ENCODE measurements at places on chromosomes 11 and 22. TPM values are rescaled to one million over a fixed set of nuclear protein-coding genes. Genes with fewer than 3 reads are reported as not detected.
A peak's percentile ranks its signal among the peaks of the same experiment; 100 is the strongest.

Gene SERPING1
- 147 TPM for polyA plus RNA-seq

Gene OR5A1
- not detected for polyA plus RNA-seq

Gene FREY1
- polyA plus RNA-seq, result 0.64 TPM

Gene RFPL2
- polyA plus RNA-seq, result not detected

Gene CD44
- 28.4 TPM for polyA plus RNA-seq

Gene C11orf42
- not detected for polyA plus RNA-seq

Gene OR51A2
- not detected for polyA plus RNA-seq

Gene FGF19
- polyA plus RNA-seq, result not detected

Gene PANX2
- polyA plus RNA-seq, result 0.60 TPM

Gene DMC1
- 0.93 TPM for polyA plus RNA-seq

Gene LMF2
- 61.1 TPM for polyA plus RNA-seq

Gene RTN4RL2
- polyA plus RNA-seq, result 0.63 TPM

Gene C1QTNF5
- 4.9 TPM for polyA plus RNA-seq

GRCh38 chr11:62788991-62789390 lies 1.8 kb downstream of the TMEM179B start:
- H3K27me3 ChIP-seq, result no peaks in the 10 kb centered on the region
- DNase-seq, result no peak
- H3K36me3 ChIP-seq, result peaks cover 9% of the 10 kb centered on the region
- no peak overlapping the region for H3K27ac ChIP-seq
- H3K4me3 ChIP-seq, result no peak overlapping the region
- H3K4me1 ChIP-seq, result peaks cover 53% of the 10 kb centered on the region

DNA sequence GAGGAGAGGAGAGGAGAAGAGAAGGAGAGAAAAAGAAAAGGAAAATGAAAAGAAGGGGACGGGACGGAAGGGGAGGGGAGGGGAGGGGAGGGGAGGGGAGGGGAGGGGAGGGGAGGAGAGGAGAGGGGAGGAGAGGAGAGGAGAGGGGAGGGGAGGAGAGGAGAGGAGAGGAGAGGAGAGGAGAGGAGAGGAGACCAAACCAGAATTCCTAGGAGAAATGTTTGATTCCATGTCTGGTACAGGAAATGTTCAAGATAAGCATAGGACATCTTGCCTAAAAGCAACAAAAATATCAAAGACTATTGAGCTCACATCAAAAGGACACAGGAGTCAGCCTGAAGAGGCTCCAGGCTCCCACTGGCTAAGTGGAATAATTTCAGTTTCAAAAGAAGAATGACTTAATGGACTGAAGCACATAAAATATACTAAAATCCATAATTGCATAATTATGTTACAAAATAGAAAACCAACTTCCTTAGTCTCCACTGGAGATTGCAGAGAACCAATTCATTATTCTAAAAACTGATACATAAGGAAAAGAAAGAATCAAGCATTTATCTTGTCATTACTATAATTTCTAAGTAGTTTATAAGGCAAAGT lies 101.1 kb upstream of the APOA1 start:
- H3K36me3 ChIP-seq, result no peaks in the 10 kb centered on the region
- H3K27ac ChIP-seq, result no peak overlapping the region

- no peak overlapping the region for H3K27ac ChIP-seq
- no peak overlapping the region for H3K4me3 ChIP-seq
- H3K27me3 ChIP-seq, result no peaks in the 10 kb centered on the region
- H3K36me3 ChIP-seq, result no peaks in the 10 kb centered on the region
Observed at GRCh38 chr11:124301548-124301947, 12.2 kb downstream of the OR8D1 start.

GRCh38 chr22:36409911-36410756 lies 22.4 kb upstream of the MYH9 start:
- no peaks in the 10 kb centered on the region for H3K27me3 ChIP-seq
- peak overlapping the region; percentile 28 for H3K27ac ChIP-seq
- H3K36me3 ChIP-seq, result no peaks in the 10 kb centered on the region

- H3K4me3 ChIP-seq, result no peak overlapping the region
- DNase-seq, result no peak
- H3K36me3 ChIP-seq, result peaks cover 28% of the 10 kb centered on the region
- H3K27me3 ChIP-seq, result no peaks in the 10 kb centered on the region
- no peak overlapping the region for H3K27ac ChIP-seq
Observed at GRCh38 chr11:117160826-117161225, 16.7 kb downstream of the PAFAH1B2 start.

- no peak for DNase-seq
- H3K4me1 ChIP-seq, result no peaks in the 10 kb centered on the region
- no peaks in the 10 kb centered on the region for H3K27me3 ChIP-seq
- H3K36me3 ChIP-seq, result no peaks in the 10 kb centered on the region
Observed at GRCh38 chr22:38850941-38851849, 7.4 kb upstream of the NPTXR start.

DNA sequence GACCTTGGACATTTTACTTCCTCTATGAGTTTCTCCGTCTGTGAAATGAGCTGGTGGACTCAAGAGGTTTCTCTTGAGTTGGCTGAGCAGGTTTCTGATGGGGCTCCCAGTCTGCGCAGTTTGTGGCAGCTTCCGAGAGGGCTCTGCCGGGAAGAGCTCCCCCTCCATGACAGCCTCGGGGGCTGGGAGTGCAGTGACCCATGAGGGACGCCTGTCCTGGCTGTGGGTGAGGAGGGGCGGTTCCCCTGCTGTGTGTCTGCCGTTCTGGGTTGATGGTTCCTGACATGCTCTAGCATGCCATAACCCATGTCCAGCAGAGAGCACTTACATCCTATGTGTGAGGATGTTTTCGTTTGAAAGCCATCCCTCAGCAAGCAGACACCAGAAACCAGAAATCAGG lies 14.8 kb downstream of the CSF2RB start:
- H3K27ac ChIP-seq, result no peak overlapping the region
- H3K36me3 ChIP-seq, result no peaks in the 10 kb centered on the region
- no peak for DNase-seq
- no peak overlapping the region for H3K4me3 ChIP-seq
- H3K4me1 ChIP-seq, result no peaks in the 10 kb centered on the region

- no peak overlapping the region for H3K4me3 ChIP-seq
- no peaks in the 10 kb centered on the region for H3K36me3 ChIP-seq
- H3K27me3 ChIP-seq, result no peaks in the 10 kb centered on the region
Observed at GRCh38 chr11:2771758-2772466, 72.1 kb upstream of the KCNQ1OT1 start.

DNA sequence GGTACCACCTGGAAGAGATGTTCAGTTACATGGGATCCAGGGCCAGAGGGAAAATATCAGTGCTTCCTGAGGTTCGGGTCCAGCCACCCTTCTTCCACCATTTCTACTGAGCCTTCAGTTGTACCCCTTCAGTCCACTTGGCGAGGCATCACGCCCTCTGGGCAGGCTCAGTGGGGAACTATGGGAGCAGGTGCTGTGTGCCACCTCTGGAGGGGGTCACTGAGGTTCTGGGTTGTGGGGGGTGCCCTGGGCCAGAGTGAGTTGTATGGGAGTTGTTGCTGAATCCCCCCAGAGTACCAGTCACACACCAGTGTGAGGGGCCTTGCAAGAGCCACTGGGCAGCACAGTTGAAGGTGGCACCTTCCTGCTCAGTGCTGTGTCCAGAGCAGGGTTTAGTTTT lies 2.7 kb upstream of the SREBF2 start:
- no peak overlapping the region for H3K27ac ChIP-seq
- H3K4me1 ChIP-seq, result peaks cover 23% of the 10 kb centered on the region
- H3K36me3 ChIP-seq, result no peaks in the 10 kb centered on the region
- no peaks in the 10 kb centered on the region for H3K27me3 ChIP-seq

DNA sequence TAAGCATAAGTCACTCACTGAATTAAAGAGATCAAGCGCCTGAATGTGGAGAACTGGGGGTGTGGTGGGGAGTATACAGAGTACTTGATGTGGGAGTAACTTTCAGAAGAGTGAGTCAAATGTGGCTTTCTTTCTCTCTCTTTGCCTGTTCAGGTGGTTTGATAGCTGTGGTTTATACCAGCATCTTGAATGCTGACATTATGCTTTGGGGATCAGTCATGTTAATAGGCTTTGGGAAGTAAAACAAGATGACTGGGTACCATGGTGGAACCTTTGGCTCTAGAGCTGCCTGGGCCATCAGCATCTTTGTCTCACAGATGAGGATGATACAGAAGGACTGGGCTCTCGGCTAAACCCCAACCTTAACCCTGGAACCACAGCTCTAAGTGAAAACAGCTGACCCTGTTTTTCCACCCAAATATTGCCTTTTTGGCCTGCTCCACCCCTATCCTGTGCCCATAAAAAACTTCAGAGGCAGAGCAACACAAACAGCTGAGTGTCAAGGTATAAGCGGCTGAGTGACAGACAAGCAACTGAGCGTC lies 58.2 kb upstream of the GNAZ start:
- DNase-seq, result no peak
- no peak overlapping the region for H3K27ac ChIP-seq
- no peaks in the 10 kb centered on the region for H3K27me3 ChIP-seq
- no peaks in the 10 kb centered on the region for H3K36me3 ChIP-seq
- no peak overlapping the region for H3K4me3 ChIP-seq
- no peaks in the 10 kb centered on the region for H3K4me1 ChIP-seq

DNA sequence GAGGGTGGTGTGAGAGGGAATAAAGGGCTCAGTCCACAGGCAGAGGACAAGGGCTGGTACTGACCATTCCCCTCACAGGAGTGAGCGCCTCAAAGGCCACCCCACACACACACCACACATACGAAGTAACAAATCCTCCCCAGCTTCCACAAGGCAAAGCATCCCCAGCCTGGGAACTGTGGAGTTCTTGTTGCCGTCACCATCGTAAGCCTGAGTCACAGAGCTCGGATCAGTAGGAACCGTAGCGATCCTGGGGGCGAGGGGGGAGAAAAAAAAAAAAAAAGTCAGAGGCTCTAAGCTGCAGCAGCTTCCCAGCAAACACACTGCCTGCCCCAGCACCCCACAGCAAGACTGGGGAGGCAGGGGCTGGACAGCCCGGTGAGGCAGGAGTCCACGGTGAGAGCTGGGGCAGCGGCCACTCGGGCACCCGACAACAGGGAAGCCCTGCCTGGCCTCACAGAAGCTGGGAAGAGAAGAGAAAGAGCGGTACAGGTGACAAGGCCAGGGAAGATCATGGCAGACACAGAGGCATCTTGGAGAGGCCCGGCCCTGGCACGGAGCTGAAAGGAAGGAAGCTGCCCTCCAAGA lies 11.3 kb downstream of the ARFGAP2 start:
- H3K4me1 ChIP-seq, result peaks cover 16% of the 10 kb centered on the region
- H3K27ac ChIP-seq, result no peak overlapping the region
- H3K36me3 ChIP-seq, result peaks cover 66% of the 10 kb centered on the region
- H3K4me3 ChIP-seq, result no peak overlapping the region

GRCh38 chr11:41803895-41804294 lies 344.4 kb upstream of the LRRC4C start:
- H3K36me3 ChIP-seq, result no peaks in the 10 kb centered on the region
- no peaks in the 10 kb centered on the region for H3K27me3 ChIP-seq
- H3K4me1 ChIP-seq, result no peaks in the 10 kb centered on the region
- no peak for DNase-seq
- H3K27ac ChIP-seq, result no peak overlapping the region
- H3K4me3 ChIP-seq, result no peak overlapping the region

DNA sequence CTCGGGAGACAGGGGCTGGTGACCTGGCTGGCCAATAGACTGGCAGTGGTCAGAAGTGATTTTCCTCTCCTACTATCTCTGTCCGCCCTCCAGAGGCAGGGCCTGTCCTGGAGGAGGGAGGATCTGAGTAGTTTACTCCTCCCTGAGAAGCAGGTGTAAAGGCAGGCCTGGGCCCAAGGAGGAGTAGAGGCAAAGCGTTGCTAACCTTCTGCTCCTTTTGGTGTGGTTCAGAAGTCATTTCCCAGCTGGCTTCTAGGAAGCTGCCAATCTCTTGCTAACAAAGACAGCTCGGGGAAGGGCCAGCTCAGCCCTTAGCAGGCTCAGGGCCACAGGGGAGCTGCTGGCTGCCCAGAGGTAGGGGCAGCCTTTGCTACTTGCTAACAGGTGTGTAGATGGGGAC lies 151.1 kb upstream of the NECTIN1 start:
- H3K27ac ChIP-seq, result no peak overlapping the region
- no peaks in the 10 kb centered on the region for H3K27me3 ChIP-seq
- no peaks in the 10 kb centered on the region for H3K36me3 ChIP-seq
- no peaks in the 10 kb centered on the region for H3K4me1 ChIP-seq

- H3K4me3 ChIP-seq, result no peak overlapping the region
- peaks cover 48% of the 10 kb centered on the region for H3K4me1 ChIP-seq
- H3K27ac ChIP-seq, result no peak overlapping the region
- H3K27me3 ChIP-seq, result peaks cover 23% of the 10 kb centered on the region
Observed at GRCh38 chr11:849951-850774, 7.5 kb downstream of the TSPAN4 start.

DNA sequence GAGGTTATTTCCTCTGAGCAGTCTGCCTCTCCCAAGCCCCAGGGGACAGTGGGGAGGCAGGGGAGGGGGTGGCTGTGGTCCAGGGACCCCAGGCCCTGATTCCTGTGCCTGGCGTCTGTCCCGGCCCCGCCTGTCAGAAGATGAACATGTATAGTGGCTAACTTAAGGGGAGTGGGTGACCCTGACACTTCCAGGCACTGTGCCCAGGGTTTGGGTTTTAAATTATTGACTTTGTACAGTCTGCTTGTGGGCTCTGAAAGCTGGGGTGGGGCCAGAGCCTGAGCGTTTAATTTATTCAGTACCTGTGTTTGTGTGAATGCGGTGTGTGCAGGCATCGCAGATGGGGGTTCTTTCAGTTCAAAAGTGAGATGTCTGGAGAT lies 3.1 kb downstream of the PIM3 start:
- H3K27me3 ChIP-seq, result no peaks in the 10 kb centered on the region
- H3K4me1 ChIP-seq, result peaks cover 55% of the 10 kb centered on the region
- H3K4me3 ChIP-seq, result peak overlapping the region; percentile 96
- peak overlapping the region; percentile 89 for H3K27ac ChIP-seq
- DNase-seq, result peak; percentile 64

GRCh38 chr11:2713661-2714462 lies 14.1 kb upstream of the KCNQ1OT1 start:
- H3K36me3 ChIP-seq, result no peaks in the 10 kb centered on the region
- peak overlapping the region; percentile 56 for H3K27ac ChIP-seq
- H3K4me3 ChIP-seq, result no peak overlapping the region
- H3K27me3 ChIP-seq, result no peaks in the 10 kb centered on the region
- DNase-seq, result no peak
- H3K4me1 ChIP-seq, result peaks cover 14% of the 10 kb centered on the region

DNA sequence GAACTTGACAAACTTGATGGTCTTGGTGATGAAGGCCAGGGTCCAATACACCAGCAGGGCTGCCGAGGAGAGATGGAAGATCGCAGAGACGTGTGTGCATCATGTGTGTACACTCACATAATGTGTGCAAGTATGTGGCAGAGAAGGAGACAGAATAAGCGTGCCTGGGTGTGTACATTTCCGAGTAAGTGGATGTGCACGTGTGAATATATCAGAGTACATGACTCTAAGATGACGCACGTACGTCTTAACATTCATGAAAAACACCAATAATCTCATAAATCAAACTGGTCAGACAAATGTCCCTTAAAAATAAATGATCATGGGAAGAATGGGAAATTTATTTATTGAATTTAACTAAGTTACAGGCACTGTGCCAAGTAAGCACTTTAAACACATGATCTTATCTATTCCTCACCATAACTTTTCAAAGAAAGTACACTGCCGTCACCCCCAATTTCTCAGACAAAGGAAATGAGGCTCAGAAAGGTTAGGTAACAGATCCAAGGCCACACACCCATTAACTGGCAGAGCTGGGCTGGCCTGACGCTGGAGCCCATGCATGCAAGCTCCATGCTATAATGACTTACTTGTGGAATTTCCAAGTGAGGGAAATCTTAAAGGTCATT lies 13.0 kb downstream of the ABCC8 start:
- H3K27ac ChIP-seq, result no peak overlapping the region
- no peaks in the 10 kb centered on the region for H3K36me3 ChIP-seq
- DNase-seq, result no peak
- no peaks in the 10 kb centered on the region for H3K27me3 ChIP-seq
- H3K4me1 ChIP-seq, result no peaks in the 10 kb centered on the region

GRCh38 chr11:1157645-1158591 lies at the start of gene MUC5AC:
Gene MUC5AC (plus strand): TSS chr11:1157953. CDS start chr11:1158000, 47 bp downstream.
- H3K27me3 ChIP-seq, result peaks cover 10% of the 10 kb centered on the region
- H3K4me1 ChIP-seq, result no peaks in the 10 kb centered on the region
- H3K27ac ChIP-seq, result no peak within 1 kb of the TSS
- no peak for DNase-seq
- no peaks in the 10 kb centered on the region for H3K36me3 ChIP-seq
